ENCODE measurements at places on chromosomes 7 and 10.

DNA sequence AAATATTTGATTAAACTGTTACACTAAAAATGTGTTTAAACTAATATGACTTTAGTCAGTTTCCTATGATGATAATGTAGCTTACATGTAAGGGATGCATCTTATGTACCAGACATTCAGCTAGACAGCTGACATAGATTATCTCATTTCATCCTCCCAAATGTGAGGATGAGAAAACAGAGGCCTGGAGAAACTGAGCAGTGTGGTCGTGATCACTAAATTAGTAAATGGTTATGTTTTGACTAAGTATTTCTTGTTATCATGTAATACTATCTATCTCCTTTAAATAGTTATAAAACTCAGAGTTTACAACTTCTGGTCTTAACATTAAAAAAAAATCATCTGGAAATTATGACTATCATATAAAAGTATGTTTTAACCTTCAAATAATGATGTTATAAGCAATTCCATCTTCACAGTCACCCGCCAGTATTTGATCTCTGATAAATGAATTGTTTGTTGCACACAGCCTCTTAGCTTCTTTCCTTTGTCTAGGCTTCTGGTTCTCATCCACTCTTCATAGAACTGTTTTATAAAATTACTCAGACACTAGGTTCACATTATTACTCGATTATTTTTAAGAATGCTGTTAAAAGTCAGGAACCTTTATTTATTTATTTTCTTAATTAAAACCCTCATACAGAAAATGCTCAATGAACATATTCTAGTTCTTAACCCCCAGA is 33.6 kb upstream of the HDAC9 start:
- no peak for DNase-seq

DNA sequence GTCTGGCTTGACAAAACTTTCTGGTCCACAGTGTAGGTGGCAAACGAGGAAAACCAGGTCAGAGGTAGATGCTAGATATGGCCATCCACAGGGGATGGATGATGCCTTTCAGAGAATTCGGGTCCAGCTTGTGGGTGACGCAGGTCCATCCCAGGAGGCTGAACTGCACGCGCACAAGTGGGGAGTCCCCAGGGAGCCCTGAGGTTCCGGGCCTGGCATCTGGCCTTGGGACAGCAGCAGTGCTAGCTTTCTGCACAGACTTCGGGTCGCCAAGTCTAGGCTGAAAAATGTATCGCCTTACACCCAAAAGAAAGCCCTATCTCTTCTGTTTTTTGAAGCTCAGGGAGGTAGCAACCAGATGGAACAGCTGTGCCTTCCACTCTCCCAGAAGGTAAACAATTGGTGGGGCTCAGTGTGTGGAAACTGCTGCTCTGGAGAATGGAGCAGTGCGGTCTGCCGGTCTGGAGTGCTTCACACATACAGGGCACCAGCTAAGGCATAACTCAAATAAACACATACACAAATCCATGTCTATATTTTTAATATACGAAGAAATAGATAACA is 119.3 kb upstream of the ACBD5 start:
- DNase-seq: no peak

GRCh38 chr7:112144284-112145059 is 61.7 kb downstream of the DOCK4 start:
- DNase-seq: no peak

GRCh38 chr10:64334084-64334483 is 812.9 kb downstream of the REEP3 start:
- no peak for DNase-seq

DNA sequence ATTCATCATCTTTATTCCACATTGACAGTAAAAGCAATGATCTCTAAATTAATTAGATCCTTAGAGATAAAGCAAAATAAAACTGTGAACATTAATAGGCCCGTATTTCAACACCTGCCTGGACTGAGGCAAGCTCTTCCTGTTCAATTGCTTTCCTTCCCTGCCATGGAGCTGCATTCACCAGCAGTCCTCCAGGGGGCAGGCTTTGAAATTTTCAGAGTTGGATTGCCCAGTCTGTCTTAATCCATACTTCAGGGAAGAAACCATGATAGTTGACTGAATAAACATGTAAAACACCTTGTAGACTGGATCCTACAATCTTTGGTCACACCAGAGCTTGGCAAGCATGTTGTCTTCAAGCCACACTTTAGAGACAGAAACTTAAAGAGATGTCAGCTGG is 936.6 kb downstream of the NRG3 start:
- no peak for DNase-seq

DNA sequence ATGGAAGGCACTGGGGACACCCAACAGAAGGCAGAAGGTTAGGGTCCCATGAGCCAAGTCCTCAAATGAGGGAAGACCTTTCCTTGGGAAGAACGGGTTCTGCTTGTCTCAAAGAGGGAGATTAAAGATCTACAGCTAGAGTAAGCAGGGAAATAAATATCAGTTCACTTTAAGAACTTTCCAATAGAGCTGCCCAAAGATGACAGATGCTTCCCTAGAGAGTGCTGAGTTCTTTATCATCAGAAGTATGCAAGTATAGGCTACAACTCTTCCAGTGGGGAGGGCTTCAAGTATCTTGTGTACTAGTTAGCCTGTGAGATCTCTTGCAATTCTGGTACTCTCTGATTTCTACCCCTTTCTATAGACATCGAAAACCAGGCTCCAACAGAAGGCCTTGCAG is 39.4 kb downstream of the EMX2 start:
- no peak for DNase-seq

- peak; percentile 90 for DNase-seq
These were observed at the start of gene FAM221A for GRCh38 chr7:23679898-23680413. Gene FAM221A, plus strand, starts transcription at chr7:23680199. Its CDS starts 20 bp downstream, at chr7:23680219.

DNA sequence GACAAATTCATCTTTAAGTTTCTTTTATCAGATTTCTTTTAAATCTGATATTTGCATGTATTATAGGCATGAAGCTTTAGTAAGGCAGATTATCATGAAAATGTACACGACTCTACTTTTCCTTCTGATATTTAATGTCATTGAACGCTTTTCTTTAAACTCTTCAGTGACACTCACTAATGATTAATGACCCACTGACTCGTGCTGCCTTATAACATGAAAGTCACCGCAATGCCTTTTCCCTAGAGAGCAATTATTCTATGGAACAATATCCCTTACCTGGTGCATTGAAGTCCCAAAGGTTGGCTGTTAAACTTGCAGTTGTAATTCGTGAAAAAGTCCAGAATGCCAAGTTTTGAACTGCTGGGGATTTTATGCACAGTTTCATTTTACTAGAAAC is 33.4 kb upstream of the HGF start:
- DNase-seq: no peak

DNA sequence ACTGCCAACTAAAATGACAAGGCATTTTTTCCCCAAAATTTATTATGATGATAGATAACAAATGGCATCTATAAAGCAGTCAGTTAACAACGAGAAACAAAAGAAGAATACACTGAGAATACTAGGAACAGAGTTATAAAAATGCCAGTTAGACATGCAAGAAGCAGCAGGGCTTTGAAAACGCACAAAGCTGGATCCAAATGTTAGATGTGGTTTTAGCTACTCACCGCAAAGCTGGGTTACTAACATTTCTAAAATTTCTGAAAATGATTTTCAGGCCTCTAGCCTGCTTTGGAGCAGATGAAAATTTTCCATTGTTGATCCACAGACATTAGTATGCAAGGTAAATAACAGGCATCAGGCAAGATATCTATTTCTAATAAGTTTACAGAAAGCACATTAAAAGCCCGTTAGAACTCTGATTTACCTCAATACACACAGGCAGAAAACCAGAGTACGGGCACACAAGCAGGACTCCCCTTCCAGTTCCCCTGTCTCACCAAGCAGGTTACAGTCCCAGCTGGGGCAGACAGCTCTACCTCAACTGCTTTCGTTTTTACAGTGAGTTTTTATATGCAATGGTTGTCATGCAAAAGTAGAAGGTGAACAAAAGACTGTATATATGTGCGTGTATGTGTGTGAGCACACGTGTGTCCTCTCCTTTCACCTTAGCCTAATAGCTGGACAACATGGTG is 37.9 kb downstream of the GLI3 start:
- DNase-seq: no peak

GRCh38 chr7:139680676-139681462 is 96.9 kb downstream of the HIPK2 start:
- peak; percentile 86 for DNase-seq

DNA sequence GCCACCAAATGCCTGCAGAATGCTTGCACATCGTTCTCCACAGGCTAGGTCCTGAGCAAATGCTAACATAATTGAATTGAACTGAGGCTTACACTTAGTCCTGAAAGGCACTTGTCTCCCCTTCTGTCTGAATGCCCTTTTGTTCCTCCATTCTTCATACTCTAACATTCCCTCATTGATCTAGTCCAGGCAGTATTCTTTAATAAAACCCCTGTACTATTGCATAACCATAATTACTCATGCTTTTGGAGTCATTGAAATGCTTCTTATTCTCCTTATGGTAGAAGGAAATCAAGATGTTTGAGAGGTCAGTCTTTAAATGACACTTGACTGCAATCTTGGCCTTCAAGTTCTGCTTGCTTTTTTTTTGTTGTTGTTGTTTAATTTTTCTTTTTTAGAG is 7.1 kb downstream of the PI4K2A start:
- no peak for DNase-seq

- DNase-seq: peak; percentile 25
These were observed 40.1 kb downstream of the ADRA2A start for GRCh38 chr10:111116762-111117445.

- DNase-seq: no peak
These were observed 14.3 kb upstream of the RPA3 start for GRCh38 chr7:7732621-7733281.

DNA sequence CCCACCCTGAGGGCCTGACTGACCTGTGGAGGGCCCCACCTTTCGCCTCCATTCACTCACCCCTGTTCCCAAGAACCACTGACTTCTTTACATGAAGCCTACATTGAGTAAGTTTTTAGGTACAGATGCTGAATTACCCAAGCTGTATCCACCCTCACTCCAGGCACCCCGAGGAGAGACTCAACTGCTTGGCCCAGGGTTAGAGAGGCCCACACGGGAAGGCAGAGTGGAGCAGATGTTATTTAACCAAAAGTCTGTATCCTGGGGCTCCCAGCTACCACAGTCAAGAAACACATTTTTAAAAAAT is 213.1 kb upstream of the FRMD4A start:
- peak; percentile 51 for DNase-seq

- no peak for DNase-seq
These were observed 147.7 kb downstream of the SND1 start for GRCh38 chr7:127799535-127800305.

DNA sequence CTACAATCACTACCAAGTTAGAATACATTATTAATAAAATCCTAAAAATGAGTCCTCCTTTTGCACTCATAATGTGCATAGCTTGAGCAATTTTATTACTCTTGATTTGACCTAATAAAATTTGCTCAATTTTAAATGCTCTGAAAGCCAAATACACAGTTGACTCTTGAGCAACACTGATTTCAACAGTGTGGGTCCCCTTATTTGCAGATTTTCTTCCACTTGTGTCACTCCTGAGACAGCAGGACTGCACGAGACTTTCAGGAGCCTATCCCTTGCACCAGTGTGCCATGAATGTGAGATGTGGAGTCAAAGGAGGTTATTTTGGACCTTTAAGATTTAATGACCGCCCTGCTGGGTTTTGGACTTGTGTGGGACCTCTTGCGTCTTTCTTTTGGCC is 23.2 kb downstream of the RNF216 start:
- DNase-seq: no peak

DNA sequence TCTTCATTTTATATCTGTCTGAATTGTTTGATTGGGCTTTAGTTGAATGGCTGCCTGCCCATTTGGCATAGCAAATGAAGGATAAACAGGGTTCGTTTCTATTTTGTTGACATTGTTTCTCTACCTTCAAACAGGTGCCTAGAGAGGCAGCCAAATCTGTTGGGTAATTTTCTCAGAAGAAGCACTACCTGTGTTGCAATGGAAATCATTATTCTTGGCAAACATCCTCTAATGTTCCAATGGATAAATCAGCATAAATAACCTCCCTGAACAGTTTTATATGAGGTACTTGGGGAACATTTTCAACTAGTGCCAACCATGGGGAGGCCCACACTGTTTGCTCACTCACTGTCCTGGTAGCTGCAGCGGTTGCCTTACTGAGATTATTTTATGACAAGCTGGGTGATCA is 64.4 kb upstream of the PLPP4 start:
- no peak for DNase-seq

- no peak for DNase-seq
These were observed 38.6 kb upstream of the RSBN1L start for GRCh38 chr7:77657427-77658224.

DNA sequence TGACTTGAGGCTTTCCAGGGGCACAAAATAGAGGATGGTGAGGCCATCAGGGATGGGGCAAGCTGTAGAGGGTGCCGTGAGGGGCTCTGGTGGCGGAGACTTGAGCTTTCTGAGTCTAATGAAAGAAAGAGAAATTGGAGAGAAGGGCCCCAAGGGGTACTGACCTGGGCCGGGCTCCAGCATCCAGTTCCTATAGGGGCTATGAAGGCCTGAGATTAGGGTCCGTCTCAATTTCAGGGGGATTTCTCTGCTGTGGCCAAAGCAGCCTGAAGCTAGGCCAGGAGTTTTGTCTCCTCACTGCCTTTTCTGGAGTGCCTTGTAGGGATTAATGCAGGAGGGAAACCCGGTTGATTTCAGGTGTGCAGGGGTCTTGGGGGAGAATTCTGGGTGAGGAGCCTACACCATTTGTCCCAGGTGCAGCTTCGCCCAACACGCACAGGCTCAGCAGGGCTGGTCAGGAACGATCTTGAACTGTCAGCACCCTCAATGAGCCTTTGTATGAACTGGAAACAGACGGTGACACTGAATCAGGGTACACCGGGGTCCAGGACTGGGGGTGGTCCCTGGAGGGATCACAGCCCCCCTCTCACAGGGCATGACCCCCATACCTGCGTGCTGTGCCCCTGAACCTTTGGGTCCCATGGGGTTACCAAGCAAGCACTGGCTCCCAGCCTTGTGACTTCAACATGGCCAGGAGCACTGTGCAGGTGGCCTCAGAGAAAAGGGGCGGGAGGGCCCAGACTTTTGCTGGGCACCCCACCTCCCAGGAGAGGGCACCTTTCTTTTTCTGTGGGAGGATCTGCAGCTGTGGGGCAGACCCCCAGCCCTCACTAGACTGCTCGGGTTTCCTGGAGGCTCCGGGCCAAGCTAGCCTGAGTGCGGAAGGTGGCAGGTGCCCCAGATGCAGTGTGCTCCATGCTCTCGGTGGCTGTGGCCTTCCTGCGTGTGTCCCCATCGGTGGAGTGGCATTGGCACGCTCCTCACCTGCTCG is 122.9 kb upstream of the RET start:
- DNase-seq: peak; percentile 28

GRCh38 chr7:27203964-27204594 is 4.2 kb upstream of the HOXA13 start:
- DNase-seq: no peak

- DNase-seq: no peak
These were observed 17.1 kb downstream of the URGCP start for GRCh38 chr7:43888993-43889945.

- DNase-seq: no peak
These were observed 44.8 kb upstream of the GRID1 start for GRCh38 chr10:86411281-86411841.

Data from activated CD8-positive, alpha-beta memory T cell treated with anti-CD3 and anti-CD28 coated beads, Interleukin-2, amount 50 U/mL, for 48 hours (primary cell).